ENCODE measurements at places on chromosomes 12 and 14.

- DNase-seq = no peak
Measured at GRCh38 chr14:52871606-52872005, 79.2 kb downstream of the FERMT2 start.

- no peak for DNase-seq
Measured at GRCh38 chr12:124184456-124184855, 110.4 kb upstream of the RFLNA start.

DNA sequence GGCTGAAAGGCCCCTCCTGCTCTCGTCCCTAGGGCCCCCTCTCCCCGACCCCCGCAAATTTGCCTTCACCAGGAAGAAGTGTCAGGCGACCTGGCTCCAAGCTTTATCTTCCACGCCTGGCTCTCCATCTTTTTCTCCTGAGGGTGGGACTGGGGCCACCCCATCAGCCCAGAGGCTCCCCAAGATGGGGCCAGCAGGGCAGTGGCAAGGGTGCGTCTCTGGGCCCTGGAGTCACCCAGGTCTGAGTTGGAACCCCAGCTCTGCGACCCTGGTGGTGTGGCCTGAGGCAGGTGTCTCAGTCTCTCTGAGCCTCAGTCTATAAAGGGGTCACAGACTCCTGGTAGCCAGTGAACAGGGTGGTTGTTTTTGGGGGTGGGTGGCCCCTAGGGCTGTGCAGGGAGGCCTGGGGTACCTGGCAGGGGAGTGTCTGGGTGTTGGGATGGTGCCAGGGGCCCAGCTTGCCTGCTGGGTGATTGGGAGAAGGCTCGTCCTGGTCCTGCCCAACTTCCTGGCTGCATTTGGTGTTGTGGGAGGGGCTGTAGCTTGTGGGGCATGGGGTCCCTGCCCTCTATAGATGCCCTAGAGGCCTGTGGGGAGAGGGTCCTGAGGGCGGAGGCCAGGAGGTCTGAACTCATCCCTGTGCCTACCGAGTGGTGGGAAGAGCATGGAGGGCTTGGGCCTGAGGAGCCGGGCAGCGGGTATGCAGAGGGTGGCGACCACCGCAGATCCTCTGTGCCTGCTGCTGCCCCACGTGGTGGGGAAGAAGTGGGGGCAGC, 7.6 kb downstream of the KIF26A start:
- no peak for DNase-seq

- DNase-seq = no peak
Measured at GRCh38 chr14:71487449-71487848, 444.8 kb upstream of the RGS6 start.

DNA sequence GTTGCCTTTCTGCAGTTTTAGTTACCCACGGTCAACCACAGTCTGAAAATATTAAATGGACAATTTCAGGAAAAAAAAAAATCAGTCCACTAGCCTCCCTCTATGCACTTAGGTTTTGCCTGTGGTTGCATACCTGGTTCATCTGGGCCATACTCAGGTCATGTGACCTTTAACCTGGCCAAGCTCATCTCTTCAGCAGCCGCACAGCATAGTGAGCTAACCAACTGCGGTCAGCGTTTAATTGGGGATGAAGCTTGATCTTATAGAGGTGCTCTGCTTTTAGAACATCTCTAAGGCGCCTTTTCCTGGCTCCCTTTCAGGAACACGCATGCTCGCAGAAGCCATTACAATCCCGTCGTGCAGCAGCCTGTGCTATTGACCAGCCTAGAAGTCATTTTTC, 177.2 kb upstream of the HMGA2 start:
- DNase-seq = no peak

- DNase-seq = no peak
Measured at GRCh38 chr12:25495331-25496097, 57.6 kb downstream of the LMNTD1 start.

- no peak for DNase-seq
Measured at GRCh38 chr12:22160396-22161003, 114.5 kb downstream of the CMAS start.

GRCh38 chr14:22570132-22570949, 18.7 kb downstream of the DAD1 start:
- DNase-seq = peak; percentile 88

DNA sequence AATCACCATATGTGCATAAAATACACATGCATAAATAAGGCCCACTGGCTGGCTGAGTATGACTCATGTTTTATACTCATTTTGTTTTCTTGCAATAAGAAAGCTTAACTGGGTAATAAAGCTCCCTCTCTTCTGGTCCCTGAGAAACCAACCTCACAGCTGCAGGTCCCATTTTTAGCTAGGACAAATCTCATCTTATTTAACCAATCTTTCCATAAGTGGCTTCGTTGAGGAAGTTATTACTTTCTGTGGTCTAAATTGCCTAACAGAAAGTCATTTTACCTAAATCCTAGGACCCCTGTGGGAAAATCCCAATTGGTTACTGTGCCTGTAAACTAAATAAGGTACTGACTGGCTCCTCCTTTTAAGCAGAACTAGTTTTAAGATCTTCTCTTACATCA, 232.8 kb upstream of the FBXO33 start:
- DNase-seq = no peak

DNA sequence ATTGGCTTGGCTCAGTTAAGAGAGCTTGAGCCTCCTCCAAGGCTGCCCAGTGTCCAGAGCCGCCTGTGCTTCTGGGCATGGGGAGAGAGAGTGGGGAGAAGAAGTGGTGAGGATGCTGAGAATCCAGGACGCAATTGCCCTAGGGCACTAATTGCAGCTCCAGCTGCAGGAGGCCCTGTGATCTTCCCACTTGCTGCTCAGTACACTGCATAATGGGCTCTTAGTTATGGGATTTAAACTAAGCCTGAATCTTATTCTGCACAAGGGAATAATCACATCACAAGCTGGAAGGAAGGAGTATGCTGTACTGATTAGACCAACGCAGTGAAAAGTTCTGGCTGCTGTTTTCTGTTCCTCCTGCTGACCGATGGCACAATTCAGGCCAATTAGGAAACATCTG, 101.0 kb upstream of the PRMT8 start:
- DNase-seq = no peak

GRCh38 chr12:495466-495865, 35.7 kb downstream of the B4GALNT3 start:
- DNase-seq = no peak

DNA sequence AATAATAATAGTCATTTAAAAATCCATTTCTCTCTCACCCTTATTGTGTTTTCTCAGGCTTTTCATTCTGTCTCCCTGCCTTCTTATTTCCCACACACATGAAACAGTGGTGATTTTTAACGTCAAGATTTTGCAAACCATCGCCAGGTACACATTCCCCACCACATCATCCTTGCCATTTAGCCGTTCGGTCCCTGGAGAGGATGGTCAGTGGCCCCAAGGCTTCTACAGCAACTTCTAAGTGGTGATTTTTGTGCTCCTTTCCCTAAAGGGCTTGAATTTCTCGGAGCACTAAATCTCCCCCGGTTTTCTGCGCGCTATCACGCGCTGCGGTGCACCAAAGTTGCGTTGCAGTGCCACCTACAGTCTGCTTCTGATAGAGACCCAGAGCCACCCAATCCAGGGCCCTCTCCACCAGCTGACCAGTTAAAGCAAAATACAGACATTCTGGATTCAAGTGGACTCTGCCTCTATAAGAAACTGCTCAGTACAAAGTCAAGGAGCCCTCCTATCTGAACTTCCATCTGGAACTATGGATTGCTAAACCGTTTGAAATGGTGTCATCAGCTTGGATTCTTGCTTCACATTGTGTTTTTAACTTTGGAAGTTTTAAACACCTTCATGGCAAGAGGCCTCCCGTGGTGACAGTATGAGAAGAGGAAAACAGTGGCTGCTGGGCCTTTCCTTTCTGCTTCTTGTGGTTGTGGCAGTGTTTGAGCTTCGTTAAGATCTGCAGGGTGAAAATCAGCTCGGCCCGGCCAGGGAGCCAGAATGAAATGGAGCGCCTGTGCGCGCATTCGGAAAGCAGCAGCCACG, 234.0 kb downstream of the SPTSSA start:
- DNase-seq = peak; percentile 43

- DNase-seq = no peak
Measured at GRCh38 chr12:13811061-13811460, 170.3 kb downstream of the GRIN2B start.

DNA sequence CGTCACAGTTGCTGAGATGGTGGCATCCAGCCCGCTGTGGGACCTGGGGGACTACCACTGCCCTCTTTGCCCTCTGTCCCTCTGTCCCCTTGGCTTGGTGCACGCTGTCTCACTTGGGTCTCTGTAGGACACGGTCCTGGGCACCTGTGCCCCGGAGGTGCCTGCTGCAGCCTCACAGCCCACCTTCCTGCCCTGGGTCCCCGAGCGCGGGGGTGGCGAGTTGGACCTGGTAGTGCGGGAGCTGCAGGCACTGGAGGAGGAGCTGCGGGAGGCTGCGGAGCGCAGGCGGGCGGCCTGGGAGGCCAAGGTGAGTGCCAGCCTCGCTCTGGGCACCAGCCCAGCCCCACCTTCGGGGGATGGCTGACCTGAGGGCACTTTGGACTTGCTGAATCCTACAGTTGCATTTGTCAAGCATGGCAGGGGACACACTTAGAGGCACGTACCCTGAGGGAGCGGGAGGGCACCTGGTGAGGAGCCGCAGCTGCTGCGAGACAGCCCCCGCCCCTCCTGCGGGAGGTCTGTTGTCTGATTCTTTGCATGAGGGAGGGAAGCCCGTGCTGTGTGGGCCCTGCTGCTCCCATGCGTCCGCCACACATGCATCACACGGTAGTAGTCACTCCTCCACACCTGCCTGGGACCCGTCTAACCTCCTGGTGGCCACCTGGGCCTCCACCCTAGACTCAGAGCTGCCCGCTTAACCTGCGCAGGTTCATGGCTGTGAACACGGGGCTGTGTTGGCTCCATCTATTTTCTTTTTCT, 6.8 kb downstream of the TEDC1 start:
- no peak for DNase-seq

- no peak for DNase-seq
Measured at GRCh38 chr12:27367078-27367477, 34.4 kb downstream of the BMAL2 start.

- DNase-seq = no peak
Measured at GRCh38 chr12:65784289-65785015, 39.8 kb upstream of the HMGA2 start.

DNA sequence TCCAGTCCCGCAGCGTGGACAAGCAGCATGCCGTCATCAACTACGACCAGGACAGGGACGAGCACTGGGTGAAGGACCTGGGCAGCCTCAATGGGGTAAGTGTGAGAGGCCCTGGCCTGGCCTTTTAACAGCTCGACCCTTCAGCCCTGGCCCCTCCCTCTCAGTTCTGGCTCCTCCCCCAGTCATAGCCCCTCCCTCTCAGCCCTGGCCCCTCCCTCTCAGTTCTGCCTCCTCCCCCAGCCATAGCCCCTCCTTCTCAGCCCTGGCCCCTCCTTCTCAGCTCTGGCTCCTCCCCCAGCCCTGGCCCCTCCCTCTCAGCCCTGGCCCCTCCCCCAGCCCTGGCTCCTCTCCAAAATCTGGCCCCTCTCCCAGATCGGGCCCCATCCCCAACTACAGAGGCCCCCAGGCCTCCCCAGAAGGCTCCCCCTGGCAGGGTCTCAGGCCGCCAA, 11.2 kb downstream of the CEP170B start:
- DNase-seq = no peak

DNA sequence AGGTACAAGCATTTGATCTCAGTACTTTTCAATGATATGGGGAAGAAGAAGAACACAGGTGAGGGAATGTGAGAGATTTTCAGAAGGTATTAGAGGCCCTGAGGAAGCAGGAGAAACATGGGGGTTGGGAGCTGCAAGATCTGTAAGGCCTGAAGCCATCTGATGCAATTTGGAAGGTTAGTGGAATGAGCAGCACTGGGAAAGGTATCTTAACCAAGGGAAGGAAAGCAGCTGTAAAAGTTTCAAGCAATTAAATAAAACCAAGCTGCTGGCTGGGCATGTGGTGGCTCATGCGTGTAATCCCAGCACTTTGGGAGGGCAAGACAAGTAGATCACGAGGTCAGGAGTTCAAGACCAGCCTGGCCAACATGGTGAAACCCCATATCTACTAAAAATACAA, 104.4 kb upstream of the PARP11 start:
- DNase-seq = no peak

GRCh38 chr14:28913056-28913455, 146.5 kb downstream of the FOXG1 start:
- DNase-seq = no peak

DNA sequence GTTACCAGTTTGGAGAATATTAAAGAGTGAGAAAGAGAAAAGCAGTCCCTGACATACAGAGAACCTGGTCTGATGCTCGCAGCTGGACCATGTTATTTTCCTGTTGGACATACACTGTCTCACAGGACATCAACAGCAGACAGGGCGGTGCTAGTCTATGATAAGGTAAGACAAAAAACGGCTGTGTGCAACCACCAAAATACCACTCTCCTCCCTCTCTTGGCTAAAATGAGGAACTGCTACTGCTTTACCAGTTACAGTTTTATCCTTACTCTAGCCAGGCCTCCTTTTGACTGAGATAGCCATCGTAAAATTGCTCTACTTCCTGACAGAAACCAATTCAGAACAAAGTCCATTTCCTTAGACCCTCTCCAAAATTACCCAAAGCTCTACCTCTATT, 47.0 kb upstream of the ERGIC2 start:
- DNase-seq = no peak

DNA sequence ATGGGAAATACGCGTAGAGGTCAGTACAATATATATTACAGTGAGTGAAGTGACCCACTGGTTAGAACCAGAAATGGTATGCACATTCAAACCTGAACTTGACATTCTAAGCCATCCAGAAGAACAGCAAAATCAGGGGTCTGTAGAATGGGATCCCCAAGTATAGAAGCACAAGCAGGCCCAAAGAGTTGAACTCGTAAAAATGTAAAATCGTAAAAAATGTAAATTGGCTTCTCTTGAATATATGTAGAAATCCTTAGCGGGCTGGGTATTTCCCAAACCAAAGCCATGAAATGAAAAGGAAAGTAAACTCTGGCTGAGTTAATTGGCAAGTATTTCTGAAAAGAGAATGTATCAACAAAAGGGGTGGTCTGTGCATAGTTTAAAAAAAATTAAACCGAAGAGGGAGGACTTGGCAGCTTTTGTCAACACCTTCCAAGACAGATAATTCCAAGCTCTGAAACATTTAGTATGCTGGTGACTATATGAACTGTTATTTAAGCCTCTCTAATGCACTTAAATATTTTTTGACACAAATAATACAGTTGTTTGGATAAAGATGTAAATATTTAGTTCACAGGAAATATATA, 1505.6 kb upstream of the FLRT2 start:
- DNase-seq = no peak

DNA sequence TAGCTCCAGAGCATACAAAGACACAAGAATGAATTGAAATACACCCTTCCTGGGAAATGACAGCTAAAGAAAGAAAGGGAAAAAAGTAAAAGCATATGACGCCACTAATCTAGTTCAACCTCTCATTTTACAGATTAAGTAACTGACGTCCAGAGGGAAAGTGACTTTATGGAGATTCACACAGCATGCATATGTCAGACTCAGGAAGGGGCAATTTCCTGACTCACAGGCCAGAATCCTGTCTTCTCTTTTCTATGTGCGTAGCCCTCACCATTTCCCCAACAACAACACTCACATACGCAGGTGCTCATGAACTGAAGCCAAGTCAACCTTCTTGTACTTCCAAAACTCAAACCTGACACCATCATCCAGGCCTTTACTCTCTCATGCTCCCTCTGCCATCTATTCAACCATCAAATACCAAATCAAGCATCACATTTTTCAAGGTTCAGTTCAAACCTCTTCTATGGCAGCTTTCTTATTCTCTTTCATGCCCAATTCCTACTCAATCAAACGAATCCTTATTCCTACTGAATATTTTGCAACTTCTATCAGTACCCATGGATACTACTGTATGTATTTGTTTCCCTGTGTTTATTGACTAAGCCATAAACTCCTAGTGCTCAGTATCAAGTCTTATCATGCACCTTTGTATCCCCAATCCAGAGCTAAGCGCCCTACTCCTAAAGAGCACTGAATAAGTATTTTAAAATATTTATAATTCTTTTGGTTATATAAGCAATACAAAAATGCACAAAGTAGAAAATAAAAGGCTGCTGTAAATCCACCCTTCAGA, 52.8 kb downstream of the STXBP6 start:
- no peak for DNase-seq
